ENCODE measurements at places on chromosomes 11 and 22.
A peak's percentile ranks its signal among the peaks of the same experiment; 100 is the strongest.

DNA sequence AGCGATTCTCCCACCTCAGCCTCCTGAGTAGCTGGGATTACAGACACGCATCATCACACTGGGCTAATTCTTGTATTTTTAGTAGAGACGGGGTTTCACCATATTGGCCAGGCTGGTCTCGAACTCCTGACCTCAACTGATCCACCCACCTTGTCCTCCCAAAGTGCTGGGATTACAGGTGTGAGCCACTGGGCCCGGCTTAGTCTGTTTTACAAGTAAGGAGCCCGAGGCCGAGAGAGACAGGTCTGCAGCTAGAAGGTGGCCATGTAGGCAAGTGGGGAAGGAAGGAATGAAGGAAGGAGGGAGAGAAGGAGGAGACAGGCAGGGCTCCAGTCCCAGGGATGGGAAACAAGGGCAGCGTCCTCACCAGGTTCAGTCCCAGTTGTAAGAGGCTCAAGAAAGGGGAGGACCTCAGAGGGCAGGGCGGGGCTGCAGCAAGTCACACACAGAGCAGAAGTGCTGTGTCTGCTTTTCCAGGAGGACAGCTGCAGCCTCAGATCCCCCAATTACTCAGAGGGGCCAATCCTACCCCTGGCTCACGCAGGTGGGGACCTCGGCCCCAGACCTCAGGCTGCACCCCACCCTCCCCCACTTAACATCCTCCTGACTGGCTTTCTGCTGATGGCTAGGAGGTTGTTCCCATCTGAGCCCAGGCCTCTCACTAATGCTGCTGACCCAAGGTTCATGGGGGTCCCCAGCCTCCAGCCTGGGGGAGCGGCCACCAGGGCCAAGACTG, 53.8 kb upstream of the PRR5 start:
- no peak for DNase-seq

- DNase-seq: no peak
Observed at GRCh38 chr22:27654546-27655445, 146.8 kb downstream of the MN1 start.

GRCh38 chr11:116515664-116516184, 257.1 kb downstream of the BUD13 start:
- DNase-seq: no peak

GRCh38 chr22:25554238-25554671, 10.2 kb upstream of the GRK3 start:
- DNase-seq: no peak

DNA sequence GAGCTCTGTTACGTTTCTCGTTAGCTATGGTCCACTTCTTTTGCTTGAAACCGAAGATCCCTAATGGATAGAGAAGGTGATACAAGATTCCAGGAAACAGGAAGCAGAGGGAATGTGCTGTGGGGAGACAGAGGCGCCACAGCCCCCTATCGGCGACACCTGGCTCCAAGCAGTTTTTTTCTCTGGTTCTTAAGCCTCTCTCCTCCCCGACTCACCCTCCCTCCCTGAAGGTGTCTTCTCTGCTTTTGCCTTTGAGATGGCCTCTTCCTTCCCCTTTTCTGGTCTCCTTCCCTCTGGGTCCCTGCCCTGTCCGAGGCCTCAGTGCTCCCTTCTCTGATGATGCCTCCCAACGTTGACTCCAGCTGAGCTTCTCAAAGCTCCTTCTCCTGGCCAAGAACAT, 14.2 kb upstream of the APOBEC3A start:
- DNase-seq: no peak

GRCh38 chr22:33130473-33130872, 72.3 kb upstream of the SYN3 start:
- DNase-seq: no peak

DNA sequence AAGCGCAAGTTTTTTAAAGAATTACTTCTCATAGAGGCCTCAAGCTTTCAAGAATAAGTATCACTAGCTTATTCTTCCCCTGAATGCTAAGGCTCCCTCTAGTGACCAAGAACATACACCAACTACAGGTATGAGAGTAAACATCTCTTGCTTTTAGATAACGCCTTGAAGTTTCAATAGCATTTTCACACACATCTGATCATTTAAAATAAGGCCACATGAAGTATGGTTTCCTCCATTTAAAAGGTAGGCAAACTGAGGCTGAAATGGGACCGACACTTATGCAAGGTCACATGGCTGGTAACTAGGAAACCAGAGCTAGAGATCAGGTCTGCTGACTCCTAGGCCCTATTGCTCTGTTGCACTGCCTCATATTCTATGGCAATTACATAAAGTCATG, 66.5 kb downstream of the CCDC34 start:
- DNase-seq: no peak

DNA sequence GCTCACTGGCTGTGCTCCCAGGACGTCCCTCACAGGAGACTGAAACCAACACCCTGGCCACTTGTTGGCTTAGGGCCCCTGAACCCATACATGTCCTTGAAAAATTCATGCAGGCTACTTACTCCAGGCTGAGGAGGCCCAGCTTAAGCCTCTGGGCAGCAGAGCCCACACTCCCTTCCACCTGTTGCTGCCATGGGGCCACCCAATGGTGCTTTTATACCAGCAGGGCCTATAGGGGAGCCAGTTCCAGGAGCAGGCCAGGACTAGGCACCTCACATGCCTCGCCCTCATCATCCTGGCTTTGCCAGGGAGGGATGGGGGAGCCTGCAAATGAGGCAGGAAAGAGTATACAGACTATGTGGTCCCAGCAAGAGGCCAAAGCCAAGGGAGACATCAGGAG, 181.7 kb upstream of the NECTIN1 start:
- no peak for DNase-seq

GRCh38 chr11:450809-451451, 851 bp downstream of the PTDSS2 start:
- peak; percentile 60 for DNase-seq

- DNase-seq: no peak
Observed at GRCh38 chr11:124724979-124725718, 14.6 kb upstream of the NRGN start.

GRCh38 chr11:67689178-67689577, 14.8 kb upstream of the ALDH3B2 start:
- DNase-seq: no peak

GRCh38 chr11:47565340-47566148, at the start of gene PTPMT1:
PTPMT1 (plus strand) TSS chr11:47565599; CDS start chr11:47565623, 24 bp downstream.
- DNase-seq: peak; percentile 69

GRCh38 chr11:64449381-64450167, 90.6 kb downstream of the RPS6KA4 start:
- peak; percentile 67 for DNase-seq

GRCh38 chr11:73461964-73462363, 85.8 kb downstream of the RELT start:
- no peak for DNase-seq

DNA sequence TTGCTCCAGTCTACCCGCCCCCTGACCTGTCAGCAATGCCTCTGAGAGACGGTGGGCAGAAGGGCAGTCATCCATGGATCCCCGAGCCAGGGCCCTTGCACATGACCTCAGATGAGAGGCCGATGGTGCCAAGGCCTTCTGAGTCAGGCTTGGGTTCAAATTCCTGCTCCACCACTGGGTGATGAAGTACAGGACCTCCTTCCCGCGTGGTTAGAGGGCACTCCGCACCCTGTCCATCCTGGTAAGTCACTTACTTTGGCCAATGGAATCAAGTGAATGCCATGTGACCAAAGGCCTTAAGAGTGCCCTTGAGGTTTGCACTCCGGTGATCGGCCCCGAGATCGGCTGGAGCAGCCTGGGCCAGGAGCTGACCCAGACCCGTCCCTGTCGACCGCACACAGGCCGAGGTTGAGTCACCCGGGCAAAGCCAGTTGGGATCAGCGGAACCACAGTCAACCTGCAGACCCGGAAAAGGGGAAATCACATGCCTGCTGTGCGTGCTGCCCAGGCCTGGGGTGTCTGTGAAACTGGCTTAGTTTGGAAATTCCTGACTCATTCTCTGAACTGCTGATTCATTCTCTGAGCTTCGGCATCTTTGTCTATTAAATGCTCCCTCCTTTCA, 48.9 kb downstream of the RTL6 start:
- no peak for DNase-seq

GRCh38 chr11:10498426-10499250, 42.3 kb downstream of the RNF141 start:
- DNase-seq: no peak

- DNase-seq: no peak
Observed at GRCh38 chr11:60991457-60991856, 20.0 kb downstream of the CD6 start.

GRCh38 chr11:31240340-31240904, 129.1 kb downstream of the DCDC1 start:
- no peak for DNase-seq

GRCh38 chr11:72624496-72625201, 49.6 kb downstream of the PDE2A start:
- no peak for DNase-seq

DNA sequence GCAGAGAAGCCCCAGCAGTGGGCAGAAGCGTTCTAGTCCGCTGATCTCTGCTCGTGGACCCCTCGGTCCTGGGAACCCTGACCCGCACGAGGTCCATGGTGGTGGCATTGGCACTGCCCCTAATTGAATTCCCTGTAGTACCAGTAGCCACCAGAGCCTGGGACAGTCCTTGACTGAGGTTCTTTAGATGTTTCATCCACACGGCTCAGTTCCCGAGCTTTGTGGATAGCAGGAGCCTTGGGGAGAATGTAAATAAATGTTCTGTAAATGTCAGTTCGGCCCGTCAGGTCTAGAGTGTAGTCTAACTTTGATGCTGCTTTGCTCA, 39.4 kb upstream of the SEPTIN5 start:
- no peak for DNase-seq

DNA sequence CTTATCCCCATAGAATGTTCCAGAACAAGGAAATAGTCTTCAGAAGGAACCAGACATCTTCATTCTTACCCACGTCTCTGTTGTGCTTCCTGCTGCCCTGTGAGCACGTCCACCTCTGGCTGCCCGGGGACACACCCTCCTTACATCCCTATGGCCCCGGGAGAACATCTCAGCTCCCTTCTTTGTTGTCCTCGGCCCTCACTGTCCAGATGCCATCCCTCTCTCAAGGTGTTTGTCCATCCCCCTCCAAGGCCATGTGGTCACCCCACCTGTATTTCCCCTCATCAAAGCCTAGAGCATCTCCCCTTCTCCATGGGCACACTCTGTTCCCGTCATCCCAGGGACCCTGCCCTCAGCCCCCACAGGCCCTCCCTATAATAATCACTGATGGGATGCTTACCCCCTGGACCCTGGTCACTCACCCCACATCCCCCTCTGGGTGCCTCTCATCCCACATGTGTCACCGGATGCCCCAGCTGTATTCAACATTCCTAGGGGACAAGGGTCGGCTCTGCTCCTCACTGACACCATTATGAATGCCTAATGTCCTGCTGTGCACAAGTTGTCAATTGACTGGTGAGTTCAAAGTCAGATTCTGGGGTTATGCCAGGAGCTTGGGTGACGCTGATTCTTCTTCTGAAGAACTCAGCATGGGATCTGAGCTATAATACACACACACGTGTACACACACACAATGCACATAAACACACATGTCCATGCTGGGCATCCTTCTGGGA, 28.8 kb downstream of the IGLL5 start:
- no peak for DNase-seq

- no peak for DNase-seq
Observed at GRCh38 chr11:132208477-132209055, 838.2 kb downstream of the NTM start.

GRCh38 chr11:65132988-65133700, 1.2 kb downstream of the SYVN1 start:
- DNase-seq: peak; percentile 67

GRCh38 chr11:128519338-128519737, 68.0 kb downstream of the ETS1 start:
- no peak for DNase-seq

DNA sequence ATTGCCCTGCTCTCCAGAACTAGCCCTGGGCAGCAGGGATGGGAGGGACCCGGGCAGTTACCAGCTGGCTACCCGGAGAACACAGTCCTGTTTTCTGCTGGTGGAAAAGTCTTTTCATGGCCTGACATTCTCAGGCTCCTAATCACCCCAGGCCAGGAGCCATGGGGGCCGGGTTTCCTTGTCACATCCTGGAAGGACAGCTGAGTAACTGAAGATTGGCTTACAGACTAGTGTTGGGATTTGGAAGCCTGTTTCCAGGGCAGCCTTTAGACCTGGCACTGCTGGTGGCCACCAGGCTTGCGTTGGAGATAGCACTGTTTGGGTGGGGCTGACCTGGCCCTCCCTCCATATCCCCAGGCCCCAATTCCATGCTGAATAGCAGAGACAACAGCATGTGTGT, 349.0 kb downstream of the CTTN start:
- DNase-seq: no peak

- no peak for DNase-seq
Observed at GRCh38 chr11:60454212-60454611, 1.4 kb upstream of the MS4A1 start.

- no peak for DNase-seq
Observed at GRCh38 chr11:2409126-2409525, 8.6 kb downstream of the TSSC4 start.

- peak; percentile 59 for DNase-seq
Observed at GRCh38 chr22:24758164-24758799, 16.2 kb downstream of the PIWIL3 start.

DNA sequence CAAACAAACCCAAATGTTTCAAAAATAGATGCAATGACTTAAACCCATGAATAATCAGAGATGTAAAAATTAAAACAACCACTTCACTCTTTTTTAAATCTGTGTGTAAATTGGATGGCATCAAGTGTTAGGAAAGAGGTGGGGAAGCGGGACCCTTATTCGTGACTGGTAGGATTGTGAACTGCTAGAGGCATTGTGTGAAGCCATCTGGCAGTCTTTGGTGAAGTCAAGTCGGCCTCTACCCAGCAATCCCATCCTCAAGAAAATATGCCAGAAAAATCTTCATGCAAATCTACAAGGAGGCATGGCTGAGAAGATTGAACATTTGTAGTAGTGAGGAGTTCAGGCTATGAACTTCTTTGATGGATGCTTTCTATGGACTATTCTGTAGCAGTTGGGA, 114.6 kb upstream of the C11orf87 start:
- DNase-seq: no peak

DNA sequence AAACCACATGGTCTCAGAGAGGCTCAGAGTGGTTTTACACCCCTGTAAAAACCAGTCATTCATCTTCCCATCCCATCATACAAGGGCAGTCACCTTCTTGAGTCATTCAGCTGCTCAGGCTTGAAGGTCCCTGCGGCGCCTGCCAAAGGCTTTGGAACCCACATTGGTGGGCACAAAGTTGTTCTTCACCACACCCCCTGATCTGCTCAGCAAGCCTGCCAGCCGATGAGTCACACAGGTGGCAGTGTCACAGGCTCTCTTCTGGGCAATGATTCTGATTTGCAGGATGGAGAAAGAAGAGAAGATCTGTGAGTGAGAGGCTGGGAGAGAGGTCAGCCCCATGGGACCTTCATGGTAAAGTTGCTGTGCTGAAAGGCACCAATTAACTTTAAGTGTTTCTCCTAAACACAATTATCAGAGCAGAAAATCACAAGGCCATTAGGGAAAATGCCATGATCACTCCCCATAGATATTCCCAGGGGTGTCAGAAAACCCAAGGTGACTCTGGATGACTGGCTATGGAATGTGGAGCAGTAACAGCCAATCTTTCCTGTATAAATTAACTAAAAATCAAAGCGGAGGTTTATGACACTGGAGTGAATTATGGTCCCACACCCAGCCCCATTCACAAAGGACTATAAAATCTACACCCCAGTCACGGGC, 4.4 kb downstream of the CALCA start:
- no peak for DNase-seq
